Hematopoietic multipotent progenitor cell treated with erythropoietin and hydrocortisone succinate and interleukin-3 and kit ligand, for 8 days (in vitro differentiated cells): ENCODE measurements at places on chromosomes 2 and 18.

- no peak for DNase-seq
Observed at GRCh38 chr2:137254052-137254451, 488.7 kb downstream of the THSD7B start.

- peak; percentile 54 for DNase-seq
Observed at GRCh38 chr18:11310476-11311086, 161.2 kb upstream of the PIEZO2 start.

DNA sequence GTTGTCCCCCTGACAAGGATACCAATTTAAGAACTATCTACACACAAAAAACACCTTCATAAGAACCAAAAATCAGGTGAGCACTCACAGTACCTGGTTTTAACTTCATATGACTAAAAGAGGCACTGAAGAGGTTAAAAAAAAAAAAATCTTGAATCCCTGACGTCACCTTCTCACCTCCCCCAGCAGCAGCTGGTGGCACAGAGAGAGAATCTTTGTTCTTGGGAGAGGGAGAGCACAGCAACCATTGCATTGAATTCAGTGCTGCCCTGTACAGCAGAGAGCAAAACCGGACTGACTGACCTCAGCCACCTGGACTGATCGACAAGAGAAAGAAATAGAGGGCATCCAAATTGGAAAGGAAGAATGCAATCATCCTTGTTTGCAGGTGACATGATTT, 566.0 kb downstream of the TMX3 start:
- no peak for DNase-seq

GRCh38 chr2:193315428-193316091, 1120.8 kb upstream of the TMEFF2 start:
- no peak for DNase-seq

GRCh38 chr18:76466410-76466991, 28.5 kb downstream of the ZNF516 start:
- no peak for DNase-seq

- DNase-seq: no peak
Observed at GRCh38 chr2:209121691-209122090, 302.2 kb upstream of the MAP2 start.

GRCh38 chr2:153291718-153292117, 186.8 kb downstream of the RPRM start:
- no peak for DNase-seq

DNA sequence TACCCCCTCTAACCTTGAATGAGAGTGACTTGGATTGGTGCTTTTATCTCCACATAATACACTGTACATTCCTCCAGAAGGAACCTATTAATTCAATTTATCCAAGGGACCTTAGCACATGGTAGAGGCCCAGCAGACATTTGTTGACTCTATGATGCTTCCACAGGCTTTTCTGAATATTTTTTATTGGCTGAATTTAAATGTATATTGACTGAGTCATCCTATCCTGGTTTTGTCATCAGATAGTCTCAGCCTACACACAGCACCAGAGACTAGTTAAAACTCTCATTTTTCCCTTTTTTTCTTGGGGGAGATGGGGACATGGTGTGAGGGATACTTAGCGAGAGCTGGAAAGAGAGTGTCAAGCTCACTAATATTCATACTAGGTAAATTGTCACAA, 101.6 kb downstream of the LRRC30 start:
- DNase-seq: no peak
